ENCODE measurements at places on chromosomes 7 and 10.

DNA sequence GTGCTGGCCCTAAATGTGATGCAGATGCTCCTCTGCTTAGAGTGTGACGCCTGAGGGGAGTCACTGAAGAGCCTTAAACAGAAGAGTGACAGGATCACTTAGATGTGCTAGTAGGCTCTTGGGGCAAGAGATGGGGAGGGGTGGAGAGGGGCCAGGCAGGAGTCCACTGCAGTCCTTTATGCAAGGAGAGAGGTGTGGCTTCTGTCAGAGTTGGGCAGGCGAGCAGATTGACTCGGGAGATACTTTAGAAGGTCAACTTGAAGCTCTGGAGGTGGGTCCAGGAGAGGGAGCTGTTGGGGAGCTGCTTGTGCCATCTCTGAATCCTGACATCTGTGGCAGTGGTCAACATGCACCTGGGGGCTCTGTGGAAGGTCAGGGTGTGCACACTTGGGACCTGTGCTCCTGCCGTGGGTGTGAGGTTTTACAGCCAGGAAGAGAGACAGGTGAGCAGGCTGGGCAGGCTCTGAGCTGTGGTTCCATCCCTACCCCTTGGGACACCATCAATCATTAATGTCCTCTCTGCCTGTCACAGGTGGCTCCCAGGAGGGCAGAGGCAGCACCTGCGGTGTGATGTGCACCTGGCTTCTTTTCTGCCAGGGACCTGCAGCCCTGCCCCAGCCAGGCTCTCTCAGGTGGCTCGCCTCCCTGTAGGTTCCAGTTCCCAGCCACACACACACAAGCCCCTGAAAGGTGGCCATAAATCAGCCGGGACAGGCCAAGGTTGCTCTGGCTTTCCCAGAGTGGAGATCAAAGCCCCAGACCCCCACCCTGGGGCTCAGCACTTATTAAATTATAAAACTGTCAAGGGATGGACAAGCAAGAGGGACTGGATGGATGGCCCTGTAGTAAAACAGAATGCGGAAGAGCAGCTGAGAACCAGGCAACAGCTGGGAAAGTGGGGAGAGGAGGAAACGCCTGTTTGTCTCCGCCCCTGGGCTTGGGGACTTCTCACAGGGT lies 14.0 kb downstream of the NEURL1 start:
- DNase-seq, result no peak

DNA sequence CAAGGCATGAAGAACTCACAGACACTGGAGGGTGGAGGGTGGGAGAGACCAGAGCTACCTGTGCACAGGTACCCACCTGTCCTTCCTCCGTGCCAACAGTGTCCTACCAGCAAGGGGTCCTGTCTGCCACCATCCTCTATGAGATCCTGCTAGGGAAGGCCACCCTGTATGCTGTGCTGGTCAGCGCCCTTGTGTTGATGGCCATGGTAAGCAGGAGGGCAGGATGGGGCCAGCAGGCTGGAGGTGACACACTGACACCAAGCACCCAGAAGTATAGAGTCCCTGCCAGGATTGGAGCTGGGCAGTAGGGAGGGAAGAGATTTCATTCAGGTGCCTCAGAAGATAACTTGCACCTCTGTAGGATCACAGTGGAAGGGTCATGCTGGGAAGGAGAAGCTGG lies 21.8 kb downstream of the PRSS2 start:
- DNase-seq, result no peak

- no peak for DNase-seq
Measured at GRCh38 chr7:2065528-2065927, 167.2 kb downstream of the MAD1L1 start.

DNA sequence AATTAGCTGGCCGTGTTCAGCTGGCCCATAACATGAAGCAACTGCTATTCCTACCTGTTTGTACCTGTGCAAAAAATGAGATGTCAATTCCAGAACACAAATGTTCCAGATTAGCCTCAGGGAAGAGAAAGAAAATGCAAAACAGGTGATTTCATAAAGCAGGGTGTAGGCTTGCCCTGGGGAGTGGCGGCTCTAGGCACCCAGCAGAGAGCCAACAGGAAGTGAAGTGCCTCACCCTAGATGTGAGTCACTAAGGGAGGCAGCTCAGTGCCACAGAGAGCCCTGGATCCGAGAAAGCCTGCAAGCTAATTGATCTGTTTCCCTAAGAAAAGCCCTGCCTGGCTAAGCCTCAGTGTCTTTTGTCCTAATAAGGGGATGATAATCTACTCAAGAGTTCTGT lies 240.0 kb downstream of the ARHGAP21 start:
- peak; percentile 89 for DNase-seq

DNA sequence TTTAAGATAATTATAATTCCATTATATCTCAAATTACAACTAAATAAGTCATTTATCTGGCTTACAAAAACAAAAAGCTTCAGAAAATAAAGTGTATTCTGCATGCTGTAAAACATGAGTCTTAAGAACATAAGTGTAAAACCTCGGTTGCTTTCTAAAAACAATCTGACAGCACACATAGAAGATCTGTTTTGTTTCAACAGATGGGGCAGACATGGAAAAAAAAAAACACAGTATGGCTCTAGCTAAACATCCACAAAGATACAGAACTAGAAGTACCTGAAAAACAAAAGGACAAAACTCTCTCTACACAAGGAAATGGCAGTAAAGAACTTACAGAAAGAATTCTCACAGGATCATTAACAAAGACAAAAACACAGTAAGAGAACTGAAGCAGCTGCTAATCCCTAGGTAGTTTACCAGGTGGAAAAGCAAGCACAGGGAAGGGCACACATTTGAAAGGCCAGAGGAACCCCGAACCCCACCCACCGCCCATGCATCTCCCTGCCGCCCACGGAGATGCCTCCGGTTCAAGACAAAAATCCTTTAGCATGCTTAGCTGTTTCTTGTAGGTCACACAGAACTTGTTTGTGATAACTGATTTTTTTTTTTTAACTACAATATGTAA lies 42.5 kb downstream of the DLD start:
- no peak for DNase-seq

DNA sequence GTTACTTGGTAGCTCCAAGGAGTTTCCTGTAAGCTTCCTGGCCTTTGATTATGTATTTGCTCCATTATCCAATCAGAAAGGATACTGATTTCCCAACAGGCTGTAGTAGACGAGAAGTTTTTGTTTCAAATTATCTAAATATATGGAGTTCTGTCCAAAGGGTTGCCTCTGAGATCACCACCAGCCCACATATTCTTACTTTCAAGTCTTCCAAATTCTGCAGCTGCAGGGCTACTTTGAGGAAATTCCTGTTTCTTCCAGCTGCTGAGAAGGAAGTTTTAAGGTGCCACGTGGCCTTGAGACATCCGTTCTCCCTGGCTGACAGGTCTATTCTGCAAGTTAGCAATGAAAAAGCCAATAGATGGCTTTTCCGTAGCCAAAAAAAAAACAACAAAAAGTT lies 286.0 kb downstream of the TWIST1 start:
- no peak for DNase-seq

DNA sequence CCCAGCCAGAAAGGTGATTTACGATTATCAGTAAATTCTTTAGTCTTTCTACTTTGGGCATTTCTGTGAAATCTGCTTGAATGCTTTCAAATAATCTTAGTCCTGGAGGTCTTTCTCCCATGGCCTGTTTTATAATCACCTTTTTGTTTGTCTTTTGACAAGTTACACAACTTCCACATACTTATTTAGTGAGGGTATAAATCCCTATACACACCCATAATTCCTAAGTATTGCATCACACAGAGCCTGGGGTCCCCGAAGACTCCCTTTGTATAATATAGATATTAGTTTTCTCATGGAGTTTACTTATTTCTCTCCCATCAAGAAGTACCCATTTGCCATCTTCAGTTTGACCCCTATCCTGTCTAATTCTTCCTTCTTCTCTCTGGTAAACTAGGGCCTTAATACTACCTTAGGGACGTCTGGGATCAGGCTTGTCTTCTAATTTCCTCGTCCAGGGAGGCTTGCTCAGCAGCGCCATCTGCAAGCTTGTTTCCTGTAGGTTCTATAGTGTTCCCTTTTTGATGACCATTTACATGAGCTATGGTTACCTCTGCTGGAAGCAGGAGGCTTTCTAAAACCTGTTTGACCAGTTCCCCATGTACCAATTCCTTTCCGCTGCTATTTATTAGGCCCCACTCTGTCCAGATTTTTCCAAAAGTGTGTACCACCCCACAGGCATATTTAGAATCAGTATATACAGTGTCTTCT lies 8.1 kb downstream of the DNAH11 start:
- DNase-seq, result no peak

- peak; percentile 84 for DNase-seq
Measured at GRCh38 chr7:141697211-141697871, 4.6 kb downstream of the DENND11 start.

DNA sequence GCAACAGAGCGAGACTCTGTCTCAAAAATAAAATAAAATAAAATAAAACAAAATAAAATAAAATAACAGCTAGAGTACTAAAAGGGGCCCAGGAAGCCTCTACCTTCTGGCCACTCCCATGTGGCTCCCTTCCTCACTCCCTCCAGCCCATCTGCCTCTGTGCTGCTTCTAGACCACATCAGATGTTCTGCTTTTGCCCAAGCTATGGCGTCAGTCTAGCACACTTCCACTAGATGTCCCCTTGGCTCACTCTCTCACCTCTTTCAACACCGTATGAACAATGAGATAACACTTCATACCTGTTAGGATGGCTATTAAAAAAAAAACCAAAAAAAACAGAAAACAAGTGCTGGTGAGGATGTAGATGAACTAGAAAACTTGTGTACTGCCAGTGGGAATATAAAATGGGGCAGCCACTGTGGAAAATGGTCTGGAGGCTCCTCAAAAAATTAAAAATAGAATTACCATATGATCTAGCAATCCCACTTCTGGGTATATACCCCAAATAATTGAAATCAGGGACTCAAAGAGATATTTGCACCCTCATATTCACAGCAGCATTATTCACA lies 132.3 kb downstream of the ARHGAP22 start:
- DNase-seq, result no peak
